Muscle of leg (tissue), 16 donors: ENCODE measurements at places on chromosomes 2 and 18. TPM values are rescaled to one million over a fixed set of nuclear protein-coding genes. Genes with fewer than 3 reads are reported as not detected.

DNA sequence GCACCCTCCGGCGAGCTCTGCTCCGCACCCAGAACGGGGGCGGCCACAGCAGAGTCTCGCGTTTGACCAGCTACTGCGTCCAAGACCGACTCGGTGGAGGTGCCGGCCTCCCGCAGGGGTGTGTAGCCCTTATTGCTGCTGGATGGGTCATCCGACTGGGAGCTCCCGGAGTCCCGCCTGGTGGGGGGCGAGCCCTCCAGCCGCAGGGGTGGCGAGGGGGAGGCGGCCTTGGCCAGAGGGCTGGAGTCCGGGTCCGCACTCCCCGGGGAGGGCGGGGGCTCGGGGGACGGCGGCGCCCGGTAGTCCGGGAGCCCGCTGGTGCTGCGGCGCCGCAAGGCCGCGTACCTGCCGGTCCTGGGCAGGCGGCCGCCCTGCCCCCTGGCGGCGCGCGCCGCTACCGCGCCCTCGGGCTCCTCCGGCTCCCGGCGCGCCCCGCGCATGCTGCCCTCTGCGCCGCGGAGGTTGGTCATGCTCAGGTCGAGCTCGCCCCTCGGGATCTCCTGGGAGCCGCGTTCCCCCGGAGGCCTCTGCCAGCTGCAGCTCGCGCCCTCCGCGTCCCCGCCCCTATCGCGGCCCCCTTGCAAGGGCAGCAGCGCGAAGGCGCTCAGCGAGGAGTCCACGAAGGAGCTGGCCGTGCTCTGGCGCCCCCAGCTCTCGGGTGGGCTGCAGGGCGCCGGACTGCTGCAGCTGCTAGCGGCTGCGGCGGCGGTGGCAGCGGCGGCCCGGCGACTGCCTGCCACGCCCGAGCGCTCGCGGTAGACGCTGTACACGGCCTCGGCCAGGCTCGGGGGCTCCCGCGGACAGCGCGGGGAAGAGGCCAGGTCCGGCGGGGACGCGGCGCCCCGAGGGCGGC lies 4.8 kb downstream of the TMEM200C start:
- peak; percentile 53 for DNase-seq

GRCh38 chr2:75603477-75603876 lies 42.7 kb upstream of the EVA1A start:
- DNase-seq = no peak

DNA sequence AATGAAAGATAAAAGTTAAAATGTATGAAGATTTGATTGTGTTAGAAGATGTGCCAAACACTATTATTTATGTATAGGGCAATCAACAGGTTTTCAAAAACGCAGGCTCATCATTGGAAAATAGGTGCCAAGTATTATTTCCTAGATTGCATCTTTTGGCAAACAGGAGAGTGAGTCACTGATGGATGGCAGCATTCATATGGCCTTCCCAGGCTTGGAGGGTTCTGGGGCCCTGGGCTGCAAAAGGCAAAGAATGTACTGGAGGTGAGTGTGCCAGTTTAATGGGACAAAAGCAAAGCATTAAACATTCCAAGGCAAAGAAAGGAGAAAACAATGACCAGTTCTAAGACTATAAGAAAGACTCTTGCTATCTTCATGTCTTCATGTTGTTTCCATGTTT lies 379.4 kb downstream of the RIT2 start:
- no peak for DNase-seq

- no peak for DNase-seq
Measured at GRCh38 chr2:73297151-73297559, 3.8 kb upstream of the EGR4 start.

The FEV gene
- 0.08 TPM for polyA plus RNA-seq
